ENCODE measurements at places on chromosomes 16 and 17.

- DNase-seq = no peak
These were observed 42.1 kb upstream of the METRNL start for GRCh38 chr17:83037084-83037873.

- no peak for DNase-seq
These were observed 80.1 kb downstream of the ABCC1 start for GRCh38 chr16:16029431-16030011.

DNA sequence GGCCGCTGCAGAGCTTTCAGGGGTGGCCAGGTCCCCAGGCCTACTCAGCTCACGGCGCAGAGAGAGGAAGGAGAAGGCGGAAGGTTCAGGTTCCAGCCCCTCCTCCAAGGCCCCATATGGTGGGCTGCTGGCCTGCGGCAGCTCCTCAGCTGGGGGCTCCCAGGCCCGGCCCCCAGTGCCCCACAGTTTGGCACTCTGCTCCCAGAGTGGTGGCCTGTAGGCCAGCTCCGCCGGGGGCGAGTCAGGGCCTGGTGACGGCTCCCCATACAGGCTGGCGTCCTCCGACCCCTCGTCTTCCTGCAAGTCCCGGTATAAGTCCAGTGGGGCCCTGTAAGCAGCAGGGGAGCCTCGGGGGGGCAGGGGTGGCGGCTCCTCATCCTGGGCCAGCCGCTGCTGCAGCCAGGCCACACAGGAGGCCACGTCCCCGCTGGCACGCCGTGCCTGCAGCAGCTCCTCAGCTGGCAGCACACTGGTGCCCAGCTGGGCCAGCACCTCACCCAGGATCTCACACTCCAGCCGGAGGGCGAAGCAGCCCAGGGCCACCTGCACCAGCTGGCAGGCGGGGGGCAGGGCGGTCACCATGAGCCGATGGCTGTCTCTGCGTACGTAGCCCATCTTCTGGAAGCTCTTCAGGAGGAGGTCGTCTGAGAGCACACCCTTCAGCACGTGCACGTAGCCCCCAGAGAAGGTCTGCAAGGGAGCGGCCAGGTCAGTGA lies 3.7 kb downstream of the SPATA2L start:
- DNase-seq = no peak

DNA sequence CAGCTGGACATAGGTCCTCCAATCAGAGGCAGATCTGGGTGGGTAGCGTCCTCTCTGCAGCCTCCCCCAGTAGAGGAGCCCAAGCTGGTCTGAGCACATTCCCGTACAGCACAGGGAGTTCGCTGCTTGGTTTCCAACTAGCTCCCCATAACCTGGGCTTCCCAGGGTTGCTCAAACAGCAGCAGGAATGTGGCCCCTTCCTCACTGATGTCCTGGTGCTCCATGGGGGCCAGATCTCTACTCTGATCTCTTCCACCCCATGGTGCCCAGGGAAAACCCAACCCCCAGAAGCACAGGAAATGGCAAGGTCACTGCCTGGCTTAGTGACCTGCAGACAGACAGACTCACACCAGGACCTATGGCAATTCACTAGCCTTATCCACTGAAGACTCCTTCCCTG lies 11.1 kb upstream of the MMP2 start:
- DNase-seq = no peak

DNA sequence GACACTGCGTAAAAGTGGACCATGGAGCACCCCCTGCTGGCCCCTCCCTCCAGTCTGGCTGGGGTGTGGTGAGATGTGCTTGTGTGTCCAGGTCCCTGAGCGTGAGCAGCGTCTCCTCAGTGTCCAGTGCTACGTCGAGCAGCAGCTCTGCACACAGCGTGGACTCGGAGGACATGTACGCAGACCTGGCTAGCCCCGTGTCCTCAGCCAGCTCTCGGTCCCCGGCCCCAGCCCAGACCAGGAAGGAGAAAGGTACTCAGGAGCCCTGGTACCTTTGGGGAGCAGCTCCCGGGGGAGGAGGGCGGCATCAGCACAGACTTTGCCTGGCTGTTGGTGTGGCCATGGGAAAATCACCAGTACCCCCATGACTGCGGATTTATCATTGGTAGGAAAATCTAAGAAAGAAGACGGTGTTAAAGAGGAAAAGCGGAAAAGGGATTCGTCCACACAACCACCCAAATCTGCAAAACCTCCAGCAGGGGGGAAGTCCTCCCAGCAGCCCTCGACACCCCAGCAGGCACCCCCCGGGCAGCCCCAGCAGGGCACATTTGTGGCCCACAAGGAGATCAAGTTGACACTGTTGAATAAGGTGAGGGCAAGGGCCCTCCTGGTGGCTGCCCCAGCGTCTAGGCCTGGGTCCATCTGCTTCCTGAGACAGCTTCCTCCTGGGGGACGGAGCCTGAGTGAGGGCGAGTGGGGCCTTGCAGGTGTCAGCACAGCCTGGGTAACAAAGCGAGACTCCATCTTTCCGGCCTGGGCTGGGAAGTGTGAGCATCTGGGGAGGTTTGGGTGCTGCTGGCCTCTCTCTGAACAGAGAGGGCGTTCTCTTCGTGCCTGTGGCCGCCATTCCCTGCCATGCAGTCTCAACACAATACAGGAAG lies 10.6 kb upstream of the IL17C start:
- DNase-seq = no peak

DNA sequence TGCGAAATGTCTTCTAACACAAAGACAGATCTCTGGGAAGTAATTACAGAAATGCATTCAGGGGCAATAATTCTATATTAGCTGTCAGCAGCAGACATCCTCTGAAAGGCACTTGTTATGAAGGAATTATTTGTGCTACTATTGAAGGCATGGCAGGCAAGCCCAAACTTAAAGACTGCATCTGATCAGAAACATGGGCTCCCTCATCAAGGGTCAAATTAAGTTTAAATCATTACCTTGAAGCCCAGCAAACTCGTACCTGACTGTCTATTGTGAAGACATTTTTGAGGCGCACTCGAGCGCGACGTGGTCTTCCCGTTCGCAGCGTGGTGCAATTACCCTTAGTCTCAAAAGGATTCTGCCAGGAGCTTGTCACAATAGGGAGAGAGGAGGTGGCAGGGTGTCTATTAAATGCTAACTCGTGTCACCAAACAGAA lies 110.6 kb downstream of the ZNF423 start:
- DNase-seq = no peak

GRCh38 chr17:66301367-66301863 lies 998 bp upstream of the PRKCA start:
- DNase-seq = no peak

- DNase-seq = no peak
These were observed 21.4 kb downstream of the TOM1L2 start for GRCh38 chr17:17950806-17951205.

DNA sequence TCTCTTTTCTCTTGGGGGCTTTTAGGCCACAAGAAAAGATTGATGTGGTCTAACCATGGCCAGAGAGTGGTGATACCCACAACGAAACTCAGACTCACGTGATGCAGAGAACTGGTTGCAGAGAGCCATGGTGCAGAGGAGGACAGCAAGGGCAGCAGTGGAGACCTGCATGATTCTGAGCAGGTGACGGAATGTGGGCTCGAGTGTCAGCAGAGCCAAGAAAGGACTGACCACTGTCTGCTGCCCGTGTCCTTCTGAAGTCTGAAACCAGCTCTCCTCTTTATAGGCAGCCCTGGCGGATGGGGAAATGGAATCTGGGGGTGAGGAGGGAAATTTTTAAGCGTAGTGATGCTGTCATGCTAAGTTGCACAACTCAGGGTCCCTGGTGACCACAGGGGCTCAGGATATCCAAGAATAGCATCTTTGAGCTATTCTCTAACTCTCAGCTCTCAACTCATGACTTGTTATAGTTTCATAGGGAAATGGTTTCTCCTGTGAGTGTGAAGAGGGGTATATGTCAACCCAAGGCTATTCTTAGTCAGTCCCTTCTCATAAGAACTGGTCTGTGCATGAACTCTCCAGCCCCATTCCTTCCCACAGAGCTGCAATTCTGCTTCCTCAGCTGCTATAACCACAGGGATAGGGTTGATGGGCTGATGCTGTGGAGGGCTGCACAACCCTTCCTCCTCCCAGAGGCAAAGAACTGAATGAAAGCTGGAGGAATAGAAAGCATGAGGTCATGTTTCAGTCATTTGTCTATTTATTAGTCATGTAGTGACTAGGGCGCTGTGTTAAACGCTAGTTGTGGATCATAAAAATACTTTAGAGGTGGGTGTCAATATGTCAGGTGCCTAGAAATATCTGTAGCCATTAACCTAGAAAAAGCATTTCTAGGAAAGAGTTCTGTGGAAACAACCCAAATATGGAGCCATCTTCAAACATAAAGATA lies at the start of gene CCL3:
TSS of gene CCL3 (minus strand) at position 256 of the 949 bp plus-strand sequence. CDS start at position 171, 85 bp downstream.
- peak; percentile 74 for DNase-seq

- peak; percentile 63 for DNase-seq
These were observed 33.2 kb upstream of the PLCG2 start for GRCh38 chr16:81745704-81746558.

DNA sequence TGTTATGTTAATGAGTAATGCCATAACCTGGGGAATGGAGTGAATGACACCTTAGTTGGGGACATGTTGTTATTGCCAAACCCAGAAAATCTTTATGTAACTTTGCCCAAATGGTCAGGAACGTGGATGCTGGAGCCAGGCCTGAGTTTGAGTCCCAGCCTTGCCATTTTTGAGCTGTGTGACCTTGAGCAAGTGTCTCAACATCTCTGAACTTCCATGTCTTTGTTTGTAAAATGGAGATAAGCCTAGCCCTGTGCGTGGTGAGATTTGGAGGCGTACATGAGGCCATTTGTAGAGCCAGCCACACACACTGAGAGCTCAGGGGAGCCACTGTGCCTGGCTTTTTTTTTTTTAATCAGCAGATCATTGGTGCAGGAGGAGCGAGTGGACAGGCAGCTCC lies 247.3 kb downstream of the FOXL1 start:
- no peak for DNase-seq

- no peak for DNase-seq
These were observed 53.7 kb downstream of the GSG1L start for GRCh38 chr16:28009586-28010373.

DNA sequence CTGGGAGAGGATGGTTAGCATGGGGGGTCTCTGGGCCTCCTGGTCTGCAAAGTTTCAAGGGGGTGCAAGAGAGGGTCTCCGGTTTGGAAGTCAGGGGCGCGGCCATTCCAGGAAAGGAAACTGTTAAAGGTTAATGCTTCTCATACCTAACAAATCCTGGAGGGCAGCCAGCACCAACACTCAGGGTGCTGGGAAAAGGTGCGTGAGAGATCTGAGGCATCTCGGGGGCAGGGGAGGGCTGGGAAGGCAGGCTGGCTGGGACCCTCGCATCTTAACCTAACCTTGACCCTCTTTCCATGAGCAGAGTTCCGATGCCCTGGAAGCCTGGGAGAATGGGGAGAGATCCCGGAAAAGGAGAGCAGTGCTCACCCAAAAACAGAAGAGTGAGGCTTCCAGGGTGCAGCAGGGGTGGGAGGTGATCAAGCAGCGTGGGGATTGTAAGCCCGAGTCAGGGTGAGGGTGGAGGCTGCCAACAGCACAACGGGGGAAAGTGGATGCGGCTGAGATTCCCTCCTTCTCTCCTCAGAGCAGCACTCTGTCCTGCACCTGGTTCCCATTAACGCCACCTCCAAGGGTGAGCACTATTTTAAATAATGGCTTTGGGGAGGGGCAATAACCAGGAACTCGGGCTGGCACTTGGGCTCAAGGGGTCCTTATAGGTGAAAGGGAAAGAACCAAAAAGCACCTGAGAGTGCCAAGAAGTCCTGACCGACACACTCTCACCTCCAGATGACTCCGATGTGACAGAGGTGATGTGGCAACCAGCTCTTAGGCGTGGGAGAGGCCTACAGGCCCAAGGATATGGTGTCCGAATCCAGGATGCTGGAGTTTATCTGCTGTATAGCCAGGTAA lies 996 bp downstream of the TNFSF13 start:
- no peak for DNase-seq

- peak; percentile 29 for DNase-seq
These were observed 567.9 kb upstream of the CDH11 start for GRCh38 chr16:65689726-65690125.

GRCh38 chr17:41777574-41778188 lies 8.8 kb downstream of the JUP start:
- DNase-seq = no peak

- no peak for DNase-seq
These were observed 10.0 kb downstream of the ZACN start for GRCh38 chr17:76088868-76089576.

DNA sequence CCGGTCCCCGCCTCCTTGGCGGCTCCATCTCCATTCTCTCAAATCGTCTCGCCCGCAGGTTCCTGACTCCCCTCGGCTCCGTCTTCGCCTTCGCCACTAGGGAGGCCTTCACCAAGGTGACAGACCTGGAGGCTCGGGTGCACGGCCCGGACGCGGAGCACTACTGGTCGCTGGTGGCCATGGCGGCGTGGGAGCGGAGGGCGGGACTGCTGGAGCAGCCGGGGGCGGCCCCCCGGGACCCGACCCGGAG lies 862 bp downstream of the GLTPD2 start:
- DNase-seq = no peak

DNA sequence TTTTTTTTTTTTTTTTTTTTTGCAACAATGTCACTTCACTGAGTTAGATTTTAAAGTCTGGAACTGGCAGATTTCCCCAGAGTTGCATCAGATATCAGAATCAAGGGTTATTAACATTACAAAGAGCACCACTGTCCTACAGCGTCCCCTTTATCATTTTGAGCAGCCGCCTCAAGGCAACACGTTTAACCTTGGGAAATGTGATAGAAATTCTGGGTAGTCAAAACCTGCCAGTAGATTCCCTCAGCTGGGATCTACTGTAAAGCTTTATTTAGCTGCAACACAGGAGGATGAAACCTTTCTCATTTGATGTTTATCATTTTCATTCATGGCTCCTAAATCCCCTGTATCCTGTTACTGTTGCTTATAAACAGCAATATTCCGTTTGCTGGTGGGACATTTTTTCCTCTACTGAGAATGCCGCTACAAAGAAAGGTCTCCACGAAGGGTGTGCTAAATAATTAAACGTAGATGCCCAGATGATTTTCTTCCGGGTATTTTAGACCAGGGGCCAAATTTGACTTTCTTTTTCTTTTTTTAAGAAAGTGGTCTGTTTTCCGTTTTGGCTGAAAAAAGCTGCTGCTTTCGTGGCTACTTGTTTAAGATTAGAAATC lies 436.1 kb upstream of the GOT2 start:
- DNase-seq = no peak

GRCh38 chr16:57128771-57129389 lies 36.5 kb downstream of the CPNE2 start:
- DNase-seq = no peak

DNA sequence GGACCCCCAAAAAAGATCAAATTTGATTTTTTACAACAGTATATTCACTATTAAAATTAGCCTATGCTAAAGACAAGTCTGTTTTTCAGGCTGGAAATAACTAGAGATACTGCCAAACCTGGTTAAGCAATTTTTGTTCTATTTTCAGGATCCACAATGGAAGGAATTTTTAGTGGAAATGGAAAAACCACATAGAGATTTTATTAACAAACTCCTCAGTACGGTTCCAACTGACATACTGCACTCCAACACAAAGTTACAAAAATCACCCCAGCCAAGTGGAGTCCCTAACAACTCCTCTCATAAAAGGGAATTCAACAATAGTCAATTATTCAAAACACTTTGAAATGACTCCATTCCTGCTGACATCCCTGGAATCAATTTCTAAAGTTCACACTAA lies 101.6 kb upstream of the TOB1 start:
- DNase-seq = no peak

GRCh38 chr17:83124871-83125514 lies 45.6 kb downstream of the METRNL start:
- peak; percentile 59 for DNase-seq

GRCh38 chr16:28326881-28327610 lies 34.7 kb downstream of the SBK1 start:
- peak; percentile 67 for DNase-seq

Data from HL-60 (cell line).